AG04450 (cell line): ENCODE measurements at places on chromosomes 2 and 18.

- no peak for DNase-seq
Measured at GRCh38 chr2:197113275-197113711, 186.8 kb upstream of the PGAP1 start.

- DNase-seq: no peak
Measured at GRCh38 chr2:70686577-70687460, 81.2 kb downstream of the ADD2 start.

DNA sequence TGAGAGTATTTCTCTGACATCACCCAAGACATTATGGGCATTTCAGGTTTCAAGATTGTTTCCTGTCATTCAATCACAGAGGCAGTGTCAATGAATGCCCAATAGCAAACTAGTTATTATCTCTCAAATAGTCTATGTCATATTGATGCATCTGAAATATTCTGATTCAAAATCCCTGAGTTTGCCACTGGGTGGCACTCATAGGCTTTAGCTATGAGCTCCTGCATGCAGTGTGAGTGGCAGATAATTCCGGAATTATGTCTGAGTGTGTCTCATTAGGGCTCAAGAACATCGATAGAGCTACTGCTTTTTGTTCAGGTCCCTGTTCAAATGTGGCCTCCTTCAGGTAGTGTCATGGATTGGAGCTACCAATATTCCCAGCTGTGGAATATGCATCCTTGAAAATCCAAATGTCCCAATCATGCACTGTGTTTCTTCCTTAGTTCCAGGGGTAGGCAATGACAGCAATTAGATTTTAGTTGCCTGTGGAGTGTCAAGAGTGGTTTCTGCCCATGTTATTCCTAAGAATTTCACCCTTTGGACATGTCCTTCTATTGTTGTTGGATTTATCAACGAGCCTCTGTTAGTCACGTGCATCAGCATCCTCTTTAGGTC, 7.8 kb upstream of the OR6B3 start:
- peak; percentile 18 for DNase-seq

GRCh38 chr2:8255448-8255800, 426.4 kb upstream of the ID2 start:
- no peak for DNase-seq

DNA sequence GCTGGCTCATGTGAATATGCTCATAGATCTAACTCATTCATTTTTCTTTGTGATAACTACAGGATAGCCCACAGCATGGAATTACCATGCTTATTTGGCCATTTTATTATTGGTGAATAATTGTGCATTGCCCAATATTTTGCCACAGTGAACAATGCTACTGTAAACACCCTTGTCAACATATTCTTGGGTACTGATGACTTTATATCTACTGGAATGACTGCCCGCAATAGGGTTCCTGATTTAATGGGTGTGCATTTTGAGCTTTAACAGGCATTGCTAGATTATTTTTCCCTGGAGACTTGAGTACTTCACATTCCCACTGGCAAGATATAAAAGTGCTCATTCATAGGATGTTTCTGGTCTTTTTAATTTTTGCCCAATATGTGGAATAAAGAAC, 42.7 kb upstream of the EVA1A start:
- DNase-seq: no peak

- no peak for DNase-seq
Measured at GRCh38 chr2:108223573-108223972, 16.2 kb upstream of the SULT1C3 start.

- DNase-seq: no peak
Measured at GRCh38 chr2:25418944-25419677, 77.4 kb upstream of the DNMT3A start.

GRCh38 chr2:142325870-142326269, 195.1 kb upstream of the LRP1B start:
- DNase-seq: no peak

DNA sequence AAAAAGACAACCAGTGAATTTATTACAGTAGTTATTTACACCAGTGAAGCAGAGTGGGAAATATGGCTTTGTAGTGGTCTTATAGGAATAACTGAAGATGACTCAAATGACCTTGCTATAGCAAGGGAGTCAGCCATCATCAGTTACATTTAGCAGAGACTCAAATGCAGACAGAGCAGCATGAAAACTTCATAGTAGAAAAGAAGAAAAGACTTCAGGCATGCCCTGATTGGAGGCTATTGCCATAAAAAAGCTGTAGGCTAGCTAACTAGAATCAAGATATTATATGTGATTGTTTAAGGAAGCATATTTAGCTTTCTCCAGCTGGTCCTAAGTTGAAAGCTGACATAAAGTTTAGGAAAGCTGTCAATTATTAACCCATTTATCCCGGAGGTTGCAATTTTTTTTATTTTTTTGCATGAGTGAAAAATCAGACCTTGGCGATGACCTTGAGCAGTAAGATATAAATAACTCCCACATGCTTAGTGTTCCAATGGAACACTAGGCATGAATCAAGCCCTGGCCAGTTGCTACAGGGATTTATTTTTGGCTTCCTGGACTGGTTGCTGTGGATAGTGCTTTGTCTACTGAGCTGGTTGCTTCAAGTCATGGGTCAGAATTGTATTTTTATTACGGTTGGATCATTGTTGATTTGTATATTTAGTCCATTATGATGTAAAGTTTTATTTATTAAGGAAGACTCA, 675.6 kb upstream of the VRK2 start:
- no peak for DNase-seq

- no peak for DNase-seq
Measured at GRCh38 chr2:88179228-88179679, 9.1 kb downstream of the THNSL2 start.

- no peak for DNase-seq
Measured at GRCh38 chr2:42035241-42035640, 12.6 kb upstream of the PKDCC start.

- no peak for DNase-seq
Measured at GRCh38 chr2:147351784-147352183, 493.0 kb upstream of the ACVR2A start.

DNA sequence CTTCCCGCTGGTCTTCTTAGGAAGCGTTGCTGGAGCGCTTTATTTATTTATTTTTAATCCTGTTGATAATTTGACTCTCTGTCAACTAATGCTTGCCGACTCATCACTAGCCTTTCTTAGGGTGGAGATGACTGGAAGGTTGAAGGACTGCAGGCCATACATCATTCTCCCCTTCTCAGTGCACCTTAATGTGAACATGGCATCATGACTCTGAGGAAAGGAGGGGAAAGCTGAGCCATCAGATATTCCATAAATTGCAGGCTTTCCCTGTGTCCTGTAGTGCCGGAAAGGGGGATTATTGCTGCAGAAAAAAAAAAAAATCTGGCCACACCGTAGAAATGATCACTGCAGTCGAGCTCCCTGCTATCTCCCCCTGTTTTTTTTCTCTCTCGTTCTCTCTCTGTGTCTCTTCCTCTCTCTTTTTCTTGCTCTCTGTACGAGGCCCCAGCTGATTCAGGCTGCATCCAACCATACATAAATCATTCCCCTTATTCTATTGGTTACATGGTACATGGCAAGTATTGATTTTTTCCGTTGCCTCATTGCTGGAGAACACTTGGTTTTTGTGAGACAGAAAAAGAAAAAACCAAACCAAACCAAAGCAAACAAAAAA, 125.8 kb upstream of the EFEMP1 start:
- no peak for DNase-seq

DNA sequence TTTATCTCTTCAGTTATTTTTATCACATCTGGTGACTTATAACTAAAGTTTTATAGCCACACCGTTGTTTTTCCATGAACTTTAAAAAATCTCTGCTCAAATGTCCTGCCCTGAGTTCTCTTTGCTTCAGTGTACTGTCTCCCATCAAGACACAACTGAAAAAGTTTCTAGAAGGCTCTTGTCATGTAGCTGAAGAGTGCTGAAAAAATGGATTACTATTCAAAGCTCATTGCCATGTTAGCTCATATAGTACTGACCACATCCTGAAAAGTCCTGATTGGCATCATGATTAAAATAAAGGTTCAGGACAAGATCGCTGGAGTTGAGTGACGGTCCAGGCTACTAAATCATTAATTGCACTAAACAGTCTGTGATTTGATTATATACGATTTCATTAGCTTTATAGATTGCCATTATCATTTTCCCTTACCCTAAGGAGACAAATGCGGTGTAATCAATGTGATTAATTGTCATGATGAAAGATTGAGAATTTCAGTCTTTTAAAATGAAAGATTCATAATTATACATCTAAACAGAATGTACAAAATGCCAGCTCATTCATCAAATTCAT, 62.2 kb downstream of the MFSD6 start:
- no peak for DNase-seq

GRCh38 chr18:21242141-21242779, at the start of gene GREB1L:
TSS of gene GREB1L (plus strand) at chr18:21242232. CDS start at chr18:21383519, 141,287 bp downstream.
- DNase-seq: no peak

DNA sequence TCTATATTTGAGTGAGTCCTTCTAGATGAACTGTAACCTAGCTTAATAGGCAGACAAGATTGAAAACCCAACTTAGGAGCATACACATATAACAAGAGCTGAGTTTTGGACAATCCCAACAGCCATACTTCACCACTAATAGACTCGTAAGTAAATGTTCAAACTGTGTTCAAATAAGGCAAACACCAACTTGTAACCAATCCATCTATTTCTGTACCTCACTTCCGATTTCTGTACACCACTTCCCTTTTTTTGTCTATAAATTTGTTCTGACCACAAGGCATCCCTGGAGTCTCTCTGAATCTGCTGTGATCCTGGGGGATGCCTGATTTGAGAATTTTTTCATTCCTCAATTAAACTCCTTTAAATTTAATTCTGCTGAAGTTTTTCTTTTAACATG, 1149.1 kb upstream of the NRXN1 start:
- no peak for DNase-seq

DNA sequence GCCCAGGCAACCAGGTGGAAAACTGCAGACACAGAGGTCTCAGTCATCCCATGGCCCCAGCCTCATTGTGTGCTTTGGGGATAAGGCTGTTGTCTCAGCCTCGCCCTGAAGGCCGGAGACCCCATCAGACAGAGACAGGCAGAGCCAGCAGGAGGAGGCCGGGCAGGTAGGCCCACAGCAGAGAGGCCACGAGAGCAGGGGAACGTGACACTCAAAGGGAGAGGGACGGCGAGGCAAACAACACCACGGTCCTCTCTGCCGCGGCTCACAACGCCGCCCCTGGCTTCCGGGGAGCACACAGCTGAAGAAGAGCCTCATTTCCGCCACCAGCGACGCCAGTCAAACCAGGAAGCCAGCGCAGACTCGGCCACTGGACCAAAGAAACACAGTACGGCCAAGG, 103.3 kb downstream of the ZNF516 start:
- DNase-seq: no peak

GRCh38 chr18:47877892-47878291, 52.6 kb downstream of the SMAD2 start:
- no peak for DNase-seq

DNA sequence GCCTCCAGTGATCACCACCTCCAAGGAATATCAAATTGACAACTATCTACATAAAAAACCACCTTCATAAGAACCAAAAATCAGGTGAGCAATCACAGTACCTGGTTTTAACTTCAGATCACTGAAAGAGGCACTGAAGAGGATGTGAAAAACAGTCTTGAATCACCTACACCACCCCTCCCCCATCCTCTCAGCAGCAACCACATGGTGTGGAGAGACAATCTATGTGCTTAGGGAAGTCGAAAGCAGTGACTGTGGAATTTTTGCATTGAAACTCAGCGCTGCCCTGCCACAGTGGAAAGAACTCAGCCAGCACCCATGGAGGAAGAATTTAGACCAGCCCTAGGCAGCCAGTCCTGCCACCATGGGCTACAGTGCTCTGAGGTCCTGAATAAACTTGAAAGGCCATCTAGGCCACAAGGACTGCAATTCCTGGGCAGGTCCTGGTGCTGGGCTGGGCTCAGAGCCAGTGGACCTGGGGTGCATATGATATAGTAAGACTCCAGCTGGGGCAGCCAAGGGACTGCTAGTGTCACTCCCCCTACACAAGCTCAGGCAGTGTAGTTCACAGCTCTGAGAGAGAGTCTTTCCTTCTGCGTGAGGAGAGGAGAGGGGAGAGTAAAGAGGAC, 75.6 kb downstream of the ATL2 start:
- no peak for DNase-seq

DNA sequence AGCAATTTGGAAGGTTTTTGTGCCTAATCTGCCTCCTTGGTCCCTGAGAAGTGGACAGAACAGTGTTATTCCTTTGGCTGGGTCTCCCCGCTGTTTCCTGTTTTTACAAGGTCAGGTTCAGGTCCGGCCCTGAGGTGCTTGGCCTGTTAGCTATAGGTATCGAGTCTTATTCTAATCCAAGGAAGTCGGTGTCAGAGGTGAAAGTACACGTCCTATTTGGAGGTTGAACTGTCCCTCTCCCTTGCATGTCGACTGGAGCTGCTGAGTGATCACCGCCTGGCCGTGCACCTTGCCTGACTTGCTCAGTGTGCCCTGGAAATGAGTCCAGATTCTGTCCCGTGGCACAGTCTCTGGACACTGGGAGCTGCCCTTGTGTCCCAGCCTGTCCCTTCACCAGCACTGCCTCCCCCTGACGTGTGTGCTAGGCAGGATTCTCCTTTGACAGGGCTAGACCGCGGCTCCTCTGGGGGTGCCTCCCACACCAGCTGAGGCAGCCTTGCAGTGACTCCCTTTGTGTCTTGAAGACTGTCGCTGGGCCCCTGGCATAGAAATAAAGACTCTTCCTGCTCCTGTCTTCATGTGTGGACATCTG, 65.7 kb upstream of the RBM44 start:
- DNase-seq: no peak

DNA sequence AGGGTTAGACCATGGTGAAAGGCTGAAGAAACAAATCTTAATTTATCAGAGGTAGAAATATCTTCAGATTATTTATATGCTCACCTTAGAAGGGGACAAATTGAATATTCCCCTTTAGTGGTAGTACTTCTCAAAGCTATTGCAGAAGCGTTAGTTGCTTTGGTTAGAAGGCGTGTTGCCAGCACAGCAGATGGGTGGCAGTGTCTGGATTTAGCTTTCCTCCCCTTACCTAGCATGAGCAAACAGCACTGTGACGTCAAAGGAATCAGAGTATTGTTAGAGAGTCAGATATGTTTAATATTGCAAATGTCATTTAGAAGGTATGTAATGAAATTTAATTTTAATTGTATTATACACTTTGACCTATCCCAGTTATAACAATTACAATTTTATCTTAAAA, 27.2 kb upstream of the GALR1 start:
- no peak for DNase-seq

DNA sequence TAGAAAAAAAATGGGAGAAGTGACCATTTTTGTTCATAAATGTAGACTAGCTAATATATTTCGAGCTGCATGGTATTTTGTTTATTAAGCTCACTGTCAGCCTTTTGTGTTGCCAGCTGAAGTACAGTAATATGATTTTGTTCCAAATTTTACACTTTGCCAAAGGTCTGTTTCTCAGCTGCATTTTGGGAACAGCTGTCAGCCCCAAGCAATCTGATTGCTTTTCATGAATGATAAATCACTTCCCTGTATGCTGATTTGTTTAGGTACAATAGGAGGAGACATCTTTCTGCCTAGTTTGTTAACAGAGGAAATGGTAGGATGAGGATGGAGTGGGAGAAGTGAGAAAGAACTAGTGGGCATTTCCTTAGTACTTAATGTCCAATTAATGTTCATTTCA, 79.3 kb downstream of the NABP1 start:
- no peak for DNase-seq

GRCh38 chr2:29495536-29496060, 380.4 kb downstream of the CLIP4 start:
- DNase-seq: no peak

- no peak for DNase-seq
Measured at GRCh38 chr2:187102381-187102780, 253.4 kb upstream of the ZSWIM2 start.
